ENCODE measurements at places on chromosomes 4 and X.

GRCh38 chrX:118847676-118848075, 24.1 kb downstream of the ZCCHC12 start:
- DNase-seq: no peak

DNA sequence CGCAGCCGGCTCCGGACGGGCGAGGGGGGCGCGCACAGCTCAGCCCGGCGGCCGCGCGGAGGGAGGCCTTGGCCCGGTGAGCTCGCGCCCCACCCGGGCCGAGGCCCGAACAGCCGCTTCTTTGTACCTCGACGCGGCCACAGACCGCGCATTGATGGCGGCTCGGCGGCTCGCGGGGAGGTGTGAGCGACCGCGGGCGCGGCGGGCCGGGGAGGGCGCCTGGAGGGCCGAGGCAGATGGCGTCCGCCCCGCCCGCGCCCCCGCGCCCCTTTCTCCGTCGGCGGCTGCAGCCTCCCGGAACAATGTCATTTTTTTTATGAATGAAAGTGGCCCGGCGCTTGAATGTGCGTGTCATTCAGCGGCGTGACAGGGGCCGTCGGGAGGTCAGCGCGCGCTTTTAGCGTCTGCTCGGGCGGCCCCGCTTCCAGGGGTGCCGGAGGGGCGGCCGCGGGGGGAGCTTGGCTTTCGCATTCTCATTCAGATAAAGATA, 1.8 kb downstream of the FGFR3 start:
- DNase-seq: no peak

DNA sequence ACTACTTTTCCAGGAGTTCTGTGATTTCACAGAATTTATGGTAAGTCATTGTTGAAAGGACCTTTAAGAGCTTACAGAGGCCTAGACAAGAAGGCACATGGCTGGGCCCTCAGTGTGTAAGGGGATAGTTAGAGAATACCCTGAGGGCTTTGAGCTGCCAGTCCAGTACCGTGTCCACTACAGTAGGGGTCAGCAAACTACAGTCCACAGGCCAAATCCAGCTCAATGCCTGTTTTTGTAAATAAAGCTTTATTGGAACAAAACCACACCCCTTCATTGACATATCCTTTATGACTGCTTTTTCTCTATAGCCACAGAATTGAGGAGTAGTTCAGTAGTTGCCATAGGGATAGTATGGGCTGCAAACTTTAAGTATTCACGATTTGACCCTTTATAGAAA, 176.2 kb downstream of the MID1 start:
- DNase-seq: no peak

DNA sequence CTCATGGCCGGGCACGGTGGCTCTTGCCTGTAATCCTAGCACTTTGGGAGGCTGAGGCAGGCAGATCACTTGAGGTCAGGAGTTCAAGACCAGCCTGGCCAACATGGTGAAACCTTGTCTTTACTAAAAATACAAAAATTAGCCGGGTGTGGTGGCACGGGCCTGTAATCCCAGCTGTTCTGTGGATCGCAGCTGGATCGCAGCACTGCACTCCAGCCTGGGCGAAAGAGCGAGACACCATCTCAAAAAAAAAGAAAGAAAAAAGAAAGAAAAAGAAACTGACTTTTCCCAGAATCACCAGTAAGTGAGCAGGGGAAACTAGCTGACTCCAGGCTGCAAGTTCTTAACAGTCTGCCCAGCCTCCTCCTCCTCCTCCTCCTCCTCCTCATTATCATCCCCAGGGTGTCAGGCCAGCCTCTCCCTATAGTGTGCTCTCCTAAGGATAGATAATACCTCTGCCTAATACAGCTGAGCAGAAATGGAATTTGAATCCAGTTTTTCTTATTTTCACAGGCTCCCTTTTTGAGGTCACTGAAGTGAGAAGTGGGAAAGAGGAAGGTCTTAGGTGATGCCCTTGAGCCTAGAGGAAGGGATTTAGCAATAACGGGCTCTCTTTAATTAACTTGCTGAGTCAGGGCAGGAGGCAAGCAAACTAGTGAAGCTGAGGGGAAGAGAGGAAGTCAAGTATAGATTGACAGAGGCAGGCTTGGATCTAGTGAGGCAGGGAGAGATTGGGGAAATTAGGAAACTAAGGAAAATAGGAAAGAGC, 11.8 kb upstream of the ELF2 start:
- DNase-seq: no peak

DNA sequence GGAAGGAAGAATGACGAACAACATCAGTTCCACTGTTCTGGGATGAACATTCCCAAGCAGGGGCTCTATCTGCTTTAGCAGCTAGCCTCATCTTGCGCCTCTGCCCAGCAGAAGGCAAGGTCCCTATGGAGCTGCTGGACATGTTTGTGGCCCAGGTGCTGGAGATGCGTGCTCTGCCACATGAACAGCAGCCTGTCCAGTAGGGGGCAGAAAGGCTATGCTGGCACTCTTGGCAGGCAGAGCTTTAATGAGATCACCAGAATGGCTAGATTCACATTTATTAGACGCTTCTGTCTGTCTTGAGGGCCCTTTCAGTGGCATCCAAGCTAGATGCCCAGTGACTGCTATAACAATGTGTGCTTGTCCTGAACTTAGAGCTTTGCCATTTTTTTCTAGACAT, 1826.0 kb downstream of the STIM2 start:
- DNase-seq: no peak

DNA sequence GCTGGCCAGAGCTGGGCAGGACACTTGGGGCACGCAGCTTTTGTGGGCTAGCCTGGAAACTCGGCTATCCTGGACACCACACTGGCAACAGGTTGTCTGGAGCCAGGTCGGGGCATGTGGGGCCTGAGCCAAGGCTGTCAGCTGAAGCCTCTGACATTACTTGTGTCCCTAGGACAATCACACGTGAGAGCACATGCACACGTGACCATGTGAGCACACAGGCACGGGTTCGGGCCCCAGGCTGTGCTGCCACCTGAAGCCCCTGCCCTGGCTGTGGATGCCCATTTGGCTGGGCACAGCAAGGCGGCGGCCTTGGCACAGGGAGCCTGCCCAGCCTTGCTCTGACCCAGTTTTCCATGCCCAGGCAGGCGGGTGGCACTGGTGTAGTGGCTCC, 8.7 kb upstream of the FGFR3 start:
- DNase-seq: no peak

DNA sequence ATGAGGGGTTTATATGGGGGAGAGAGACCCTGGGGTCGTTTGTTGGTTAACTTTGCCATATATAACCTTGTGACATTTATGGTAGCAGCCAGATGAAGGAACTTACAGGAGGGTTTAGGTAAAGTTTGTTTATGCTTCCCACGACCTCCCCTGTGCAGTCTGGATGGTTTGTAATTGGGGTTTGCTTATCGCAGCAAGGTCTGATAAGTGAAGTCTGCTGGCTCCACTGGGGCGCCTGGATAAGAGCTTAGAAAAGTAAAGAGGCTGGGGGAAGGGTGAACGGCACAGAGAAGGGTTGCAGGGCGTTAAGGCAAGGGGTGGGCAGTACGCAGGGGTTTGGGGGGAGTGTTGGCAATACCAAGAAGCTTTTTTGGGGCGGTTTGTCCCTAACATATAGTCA, 98.7 kb downstream of the KDM6A start:
- no peak for DNase-seq

- DNase-seq: no peak
Measured at GRCh38 chr4:122914938-122915337, 7.5 kb downstream of the NUDT6 start.

GRCh38 chrX:110407910-110408545, 49.4 kb downstream of the RTL9 start:
- DNase-seq: peak; percentile 3

DNA sequence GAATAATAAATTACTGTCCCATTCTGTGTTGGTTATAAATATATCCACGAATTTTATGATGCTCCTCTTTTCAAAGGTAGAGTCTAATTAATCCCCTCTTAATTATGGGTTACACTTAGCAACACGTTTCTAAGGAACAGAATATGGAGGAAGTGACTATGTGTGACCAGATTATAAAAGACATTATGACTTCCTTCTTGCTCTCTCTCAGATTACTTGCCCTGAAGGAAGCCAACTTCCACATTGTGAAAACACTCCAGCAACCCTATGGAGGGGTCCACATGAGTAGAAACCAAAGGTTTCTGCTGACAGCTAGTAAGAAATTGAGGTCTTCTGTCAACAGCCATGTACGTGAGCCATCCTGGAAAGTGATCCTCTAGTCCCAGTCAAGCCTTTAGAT, 59.3 kb downstream of the WDFY3 start:
- no peak for DNase-seq

DNA sequence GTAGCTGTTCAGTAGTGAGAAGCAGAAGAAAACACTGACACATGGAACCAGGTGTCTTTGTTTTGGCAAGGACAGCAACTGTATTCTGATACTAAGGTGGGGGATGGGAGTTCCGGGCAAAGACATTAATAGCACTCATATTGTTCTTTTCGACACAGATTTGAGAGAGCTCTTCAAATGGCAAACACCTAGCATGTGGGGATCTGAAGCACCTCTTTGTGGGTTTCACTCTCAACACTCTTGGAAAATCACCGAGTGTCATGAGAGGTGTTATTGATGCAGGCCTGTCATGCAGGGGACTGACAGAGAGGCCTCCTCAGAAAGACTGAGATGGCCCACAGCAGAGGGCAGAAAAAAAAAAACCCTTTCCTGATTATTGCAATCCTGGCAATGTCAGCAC, 228.4 kb upstream of the VCX start:
- no peak for DNase-seq

DNA sequence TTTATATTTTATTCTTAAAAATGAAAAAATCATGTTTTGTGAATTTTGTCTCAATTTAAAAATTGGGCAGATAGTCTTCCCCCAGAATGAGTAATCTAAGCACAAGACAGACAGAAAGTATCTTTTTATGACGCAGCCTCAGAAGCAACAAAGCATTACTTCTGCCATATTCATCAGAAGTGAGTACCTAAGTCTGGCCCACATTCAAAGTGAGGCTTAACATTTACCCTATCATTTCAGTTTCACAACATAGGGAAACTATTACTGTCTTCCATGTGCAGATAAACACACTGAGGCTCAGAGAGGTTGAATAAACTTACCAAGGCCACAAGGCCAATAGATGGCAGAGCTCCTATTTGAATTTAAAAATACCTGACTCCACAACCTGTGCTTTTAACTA, 4.4 kb upstream of the PRDX4 start:
- DNase-seq: no peak

DNA sequence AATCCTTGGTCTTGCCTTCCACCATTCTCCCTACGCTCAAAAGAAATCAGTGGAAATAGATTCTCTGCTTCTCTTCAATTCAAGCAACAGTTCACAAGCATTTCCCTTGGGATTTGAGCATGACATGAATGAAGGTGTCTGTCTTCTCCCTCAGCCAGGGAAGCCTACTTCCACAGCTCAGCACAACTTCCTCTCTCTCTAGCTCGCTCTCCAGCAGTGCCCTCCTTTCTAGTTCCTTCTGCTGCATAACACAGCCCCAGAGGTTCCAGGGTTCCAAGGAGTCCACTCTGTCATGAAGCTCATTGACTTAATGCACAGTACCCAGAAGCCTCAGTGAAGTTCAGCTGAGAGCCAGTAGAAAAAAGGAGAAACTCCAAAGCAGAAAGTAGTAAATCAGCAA, 81.3 kb downstream of the PLS3 start:
- DNase-seq: no peak

DNA sequence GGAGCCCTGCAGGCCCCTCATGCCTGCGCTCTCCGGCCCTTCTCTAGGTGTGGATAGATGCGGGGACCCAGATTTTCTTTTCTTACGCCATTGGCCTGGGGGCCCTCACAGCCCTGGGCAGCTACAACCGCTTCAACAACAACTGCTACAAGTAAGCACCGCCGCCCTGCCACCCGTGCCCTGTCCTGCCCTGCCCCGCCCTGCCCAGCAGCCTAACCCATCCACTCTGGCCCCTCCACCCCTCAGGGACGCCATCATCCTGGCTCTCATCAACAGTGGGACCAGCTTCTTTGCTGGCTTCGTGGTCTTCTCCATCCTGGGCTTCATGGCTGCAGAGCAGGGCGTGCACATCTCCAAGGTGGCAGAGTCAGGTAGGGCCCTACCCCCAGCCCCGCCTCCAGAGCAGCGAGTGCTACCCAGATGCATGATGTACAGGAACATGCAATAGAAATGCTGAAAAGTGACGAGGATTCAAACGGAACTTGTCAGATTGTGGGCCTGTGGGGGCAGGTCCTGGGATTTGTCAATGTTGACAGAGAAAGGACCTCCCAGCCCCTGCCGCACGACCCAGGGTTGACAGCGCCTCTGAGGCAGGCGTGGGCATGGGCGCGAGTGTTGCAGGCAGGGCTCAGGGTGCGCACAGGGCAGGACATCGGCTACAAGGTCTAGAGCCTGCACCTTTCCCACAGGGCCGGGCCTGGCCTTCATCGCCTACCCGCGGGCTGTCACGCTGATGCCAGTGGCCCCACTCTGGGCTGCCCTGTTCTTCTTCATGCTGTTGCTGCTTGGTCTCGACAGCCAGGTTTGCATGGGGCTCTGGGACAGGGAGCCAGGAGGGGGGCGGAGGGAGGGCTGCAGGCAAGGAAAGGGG, 5.7 kb downstream of the SLC6A8 start:
- no peak for DNase-seq

DNA sequence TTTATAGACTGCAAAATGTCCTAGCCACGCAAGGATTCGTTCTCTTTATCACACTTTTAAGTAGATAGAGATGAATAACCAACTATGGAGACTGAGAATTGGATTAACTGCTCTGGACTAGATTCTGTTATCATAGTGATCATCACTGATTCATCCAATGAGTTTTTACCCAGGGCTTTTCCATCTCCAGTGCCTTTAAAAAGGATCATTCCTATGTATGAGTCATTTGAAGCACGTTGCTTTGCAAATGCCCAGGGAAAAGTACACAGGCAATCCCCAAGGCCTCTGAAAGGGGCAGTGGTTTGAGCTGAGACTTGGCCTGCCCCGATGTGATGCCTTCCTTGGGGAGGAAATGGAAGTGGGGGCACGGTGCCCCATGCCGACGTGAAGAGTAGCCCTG, 122.7 kb upstream of the PSAPL1 start:
- no peak for DNase-seq

GRCh38 chrX:111661241-111661640, 19.7 kb upstream of the ALG13 start:
- DNase-seq: no peak

DNA sequence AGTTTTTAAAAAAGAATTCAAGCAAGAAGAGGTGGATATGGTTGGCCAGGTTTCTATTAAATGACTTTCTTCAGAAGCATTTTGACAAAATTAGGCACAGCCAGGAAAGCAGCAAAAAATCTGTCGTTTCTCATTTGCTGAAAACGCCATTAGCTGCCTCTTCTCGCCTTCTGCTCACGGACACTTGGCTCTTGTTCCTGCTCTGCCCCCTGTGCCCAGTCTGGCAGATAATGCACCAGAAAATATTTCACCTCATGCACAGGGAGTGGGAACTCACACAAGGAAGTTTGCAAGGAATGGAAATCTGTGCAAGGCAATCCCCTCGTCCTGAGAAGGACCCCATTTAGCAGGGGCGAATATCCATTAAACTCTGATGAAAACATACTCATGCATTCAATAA, 260.0 kb downstream of the PACRGL start:
- DNase-seq: no peak

GRCh38 chr4:125390126-125390525, 75.4 kb downstream of the FAT4 start:
- no peak for DNase-seq

GRCh38 chr4:90995996-90996395, 868.8 kb downstream of the CCSER1 start:
- no peak for DNase-seq

Measured in stimulated activated CD8-positive, alpha-beta memory T cell treated with anti-CD3 and anti-CD28 coated beads, Interleukin-7, amount 100 ng/mL, for 1 hour (primary cell).